Endodermal cell (in vitro differentiated cells): ENCODE measurements at places on chromosomes 2 and 18. TPM values are rescaled to one million over a fixed set of nuclear protein-coding genes. Genes with fewer than 3 reads are reported as not detected.

Gene KYNU
- 2.3 to 4.2 TPM (median 3.2 TPM) in 3 replicates for total RNA-seq

Gene TPO
- not detected in 2 replicates for total RNA-seq

Gene COMMD1
- 20.9 to 28.4 TPM (median 24.4 TPM) in 3 replicates for total RNA-seq

Gene C2orf72
- 1.3 and 1.8 TPM in 2 replicates for total RNA-seq

GRCh38 chr2:129623783-129624182, 355.7 kb upstream of the RAB6C start:
- no peak for DNase-seq
- no peaks in the 10 kb centered on the region for H3K36me3 ChIP-seq
- no peaks in the 10 kb centered on the region for H3K4me1 ChIP-seq
- no peak overlapping the region for H3K4me3 ChIP-seq
- peaks cover 37% of the 10 kb centered on the region for H3K27me3 ChIP-seq

- DNase-seq: no peak
- no peaks in the 10 kb centered on the region for H3K27me3 ChIP-seq
- H3K27ac ChIP-seq: no peak overlapping the region
- H3K4me3 ChIP-seq: no peak overlapping the region
Measured at GRCh38 chr2:143190431-143190830, 61.2 kb downstream of the ARHGAP15 start.

- no peak overlapping the region for H3K4me3 ChIP-seq
- no peak overlapping the region for H3K27ac ChIP-seq
- H3K27me3 ChIP-seq: no peaks in the 10 kb centered on the region
- DNase-seq: no peak
- H3K4me1 ChIP-seq: peaks cover 6% of the 10 kb centered on the region
Measured at GRCh38 chr2:85275984-85276540, 51.7 kb downstream of the TGOLN2 start.

Gene CTLA4
- total RNA-seq: not detected in 2 replicates
